ENCODE measurements at places on chromosomes 1 and 21.

DNA sequence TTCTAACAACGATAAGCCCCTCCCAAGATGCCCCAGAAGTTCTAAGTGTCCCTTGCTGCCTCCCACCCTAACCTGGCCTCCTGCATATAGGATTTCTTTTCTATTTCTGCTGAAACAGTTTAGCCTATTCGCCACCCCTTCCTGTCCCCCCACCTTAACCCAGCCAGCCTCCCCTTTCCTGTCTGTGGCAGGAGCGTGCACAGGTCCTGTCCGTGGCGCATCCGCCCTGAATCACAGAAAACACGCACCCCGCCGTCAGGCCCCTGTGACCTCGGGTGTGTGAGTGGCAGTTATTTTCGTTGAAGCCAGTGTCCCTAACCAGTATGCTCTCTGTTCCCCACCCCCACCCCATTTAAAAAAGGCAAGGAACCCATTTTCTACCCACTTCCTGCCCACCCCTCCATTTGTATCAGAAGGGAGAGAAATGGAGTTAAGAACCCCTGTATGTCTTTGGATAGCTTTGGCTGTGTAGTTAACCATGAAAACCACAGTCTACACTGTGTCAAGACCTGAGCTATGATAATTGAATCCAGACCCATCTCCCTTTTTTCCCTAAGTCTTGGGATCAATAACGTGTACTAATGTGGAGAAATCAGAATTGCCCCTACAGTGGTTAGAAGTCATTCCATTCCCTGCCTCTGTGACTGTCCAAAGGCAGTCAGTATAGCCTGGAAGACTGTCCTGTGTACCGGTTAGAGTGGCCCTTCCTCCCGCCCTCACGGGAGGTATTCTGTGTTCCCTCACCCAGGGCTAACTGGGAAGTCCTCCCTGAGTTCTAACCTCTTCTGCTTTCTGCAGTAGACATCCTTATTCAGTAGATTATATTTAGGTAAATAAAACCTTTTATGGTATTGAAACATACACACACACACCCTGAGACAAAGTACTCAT is 1.8 kb downstream of the PLEKHO1 start:
- peak; percentile 70 for DNase-seq

- no peak for DNase-seq
These were observed 8.5 kb downstream of the AKT3 start for GRCh38 chr1:243841507-243841906.

DNA sequence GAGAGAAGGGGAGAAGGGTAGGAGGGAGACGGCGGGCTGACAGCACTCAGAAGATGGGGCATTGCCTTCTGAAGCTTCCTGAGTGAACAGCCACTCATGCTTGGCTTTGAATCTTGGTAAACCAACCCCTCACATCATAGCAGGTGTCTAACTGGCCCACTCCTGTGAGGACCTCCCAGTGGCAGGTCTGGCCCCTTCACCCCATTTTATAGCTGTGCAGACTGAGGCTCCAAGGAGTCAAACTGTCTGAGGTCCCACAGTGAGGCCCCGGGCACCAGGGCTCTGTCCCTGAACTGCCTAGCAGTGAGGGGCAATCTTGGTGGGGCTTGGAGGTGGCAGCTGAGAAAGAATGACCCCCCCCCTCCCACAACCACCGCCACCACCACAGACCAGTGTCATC is 41.0 kb downstream of the SDC3 start:
- no peak for DNase-seq

- peak; percentile 68 for DNase-seq
These were observed at the start of gene XKR8 for GRCh38 chr1:27959792-27960603. XKR8 (plus strand) TSS chr1:27959973; CDS start chr1:27960070, 97 bp downstream.

GRCh38 chr1:223413216-223413615 is 20.0 kb downstream of the CCDC185 start:
- DNase-seq = no peak

DNA sequence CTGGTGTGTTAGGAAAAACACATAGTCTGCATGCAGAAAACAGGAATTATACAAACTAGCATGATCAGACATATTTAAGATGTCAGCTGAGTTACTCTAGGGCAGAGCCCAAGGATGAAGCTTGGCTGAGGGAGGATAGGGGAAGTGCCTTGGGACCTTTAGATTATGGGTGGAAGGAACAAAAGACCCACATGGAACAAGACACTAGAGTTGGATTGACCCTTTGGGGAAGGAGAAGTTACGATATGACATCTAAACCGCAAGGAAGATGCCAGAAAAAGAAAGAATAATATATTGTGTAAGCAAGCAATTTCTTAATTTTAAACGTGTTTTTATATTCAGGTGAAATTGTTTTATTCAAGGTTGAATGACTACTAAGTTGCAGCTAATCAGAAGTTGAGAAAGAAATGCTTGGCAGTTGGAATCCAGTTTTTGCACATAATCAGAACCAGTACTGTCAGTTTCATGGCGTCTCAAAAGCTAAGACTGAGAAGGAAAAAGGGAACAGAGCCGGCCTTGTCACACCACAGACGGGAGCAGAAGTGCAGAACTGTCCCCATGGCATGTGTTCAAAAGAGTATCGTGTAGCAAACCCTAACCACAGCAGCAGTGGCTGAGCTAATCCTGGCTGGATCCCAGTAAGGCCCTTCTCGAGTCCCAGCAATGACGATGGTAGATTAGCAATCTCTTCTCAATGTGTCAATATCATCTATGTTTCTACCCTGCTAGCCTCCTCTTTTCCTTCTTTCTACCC is 31.2 kb upstream of the IFNAR2 start:
- peak; percentile 90 for DNase-seq

DNA sequence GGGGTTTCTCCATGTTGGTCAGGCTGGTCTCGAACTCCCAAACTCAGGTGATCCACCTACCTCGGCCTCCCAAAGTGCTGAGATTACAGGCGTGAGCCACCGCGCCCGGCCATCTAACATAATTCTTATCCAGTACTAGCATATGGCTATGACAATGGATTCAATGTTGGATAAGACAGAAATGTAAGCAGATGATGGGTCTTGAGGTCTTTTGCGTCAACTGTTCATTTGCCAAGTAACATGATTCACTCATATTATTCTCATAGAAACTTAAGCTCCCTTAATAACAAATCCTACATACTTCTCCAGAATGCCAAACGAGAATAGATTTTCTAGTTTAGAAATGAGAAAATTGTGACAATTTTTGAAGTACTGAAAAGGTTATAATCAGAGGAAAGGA is 170.3 kb downstream of the RGS7 start:
- no peak for DNase-seq

DNA sequence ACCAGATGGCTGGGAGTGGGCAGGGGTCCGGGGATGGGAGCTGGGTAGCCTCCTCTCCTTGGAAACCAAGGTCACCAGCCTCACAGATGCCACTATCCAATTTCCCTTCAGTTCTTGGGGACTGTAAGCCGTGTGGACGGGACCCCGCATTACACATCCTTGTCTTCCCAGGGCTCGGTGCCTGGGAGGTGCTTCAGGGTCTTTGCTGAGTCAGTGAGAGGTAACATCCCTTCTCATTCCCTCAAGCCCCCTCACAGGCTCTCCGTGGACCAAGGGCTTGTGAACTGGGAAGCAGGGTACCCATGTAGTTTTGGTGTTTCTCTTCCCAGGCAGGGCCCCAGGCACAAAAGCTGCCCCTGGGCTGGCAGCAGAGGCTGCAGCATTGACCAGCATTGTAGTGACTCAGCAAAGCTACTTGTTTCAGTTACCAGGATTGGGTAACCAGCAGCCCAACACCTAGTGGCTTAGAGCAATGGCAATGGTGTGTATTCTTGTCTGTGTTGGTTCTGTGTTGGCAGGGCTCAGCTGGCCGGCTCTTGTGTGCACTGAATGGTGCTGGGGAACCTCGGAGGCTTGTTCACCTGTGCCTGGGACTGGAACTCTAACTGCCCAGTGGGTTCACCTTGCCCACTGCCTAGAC is 24.6 kb upstream of the PCBP3 start:
- no peak for DNase-seq

GRCh38 chr1:25959611-25960010 is 38.3 kb downstream of the PAFAH2 start:
- no peak for DNase-seq

DNA sequence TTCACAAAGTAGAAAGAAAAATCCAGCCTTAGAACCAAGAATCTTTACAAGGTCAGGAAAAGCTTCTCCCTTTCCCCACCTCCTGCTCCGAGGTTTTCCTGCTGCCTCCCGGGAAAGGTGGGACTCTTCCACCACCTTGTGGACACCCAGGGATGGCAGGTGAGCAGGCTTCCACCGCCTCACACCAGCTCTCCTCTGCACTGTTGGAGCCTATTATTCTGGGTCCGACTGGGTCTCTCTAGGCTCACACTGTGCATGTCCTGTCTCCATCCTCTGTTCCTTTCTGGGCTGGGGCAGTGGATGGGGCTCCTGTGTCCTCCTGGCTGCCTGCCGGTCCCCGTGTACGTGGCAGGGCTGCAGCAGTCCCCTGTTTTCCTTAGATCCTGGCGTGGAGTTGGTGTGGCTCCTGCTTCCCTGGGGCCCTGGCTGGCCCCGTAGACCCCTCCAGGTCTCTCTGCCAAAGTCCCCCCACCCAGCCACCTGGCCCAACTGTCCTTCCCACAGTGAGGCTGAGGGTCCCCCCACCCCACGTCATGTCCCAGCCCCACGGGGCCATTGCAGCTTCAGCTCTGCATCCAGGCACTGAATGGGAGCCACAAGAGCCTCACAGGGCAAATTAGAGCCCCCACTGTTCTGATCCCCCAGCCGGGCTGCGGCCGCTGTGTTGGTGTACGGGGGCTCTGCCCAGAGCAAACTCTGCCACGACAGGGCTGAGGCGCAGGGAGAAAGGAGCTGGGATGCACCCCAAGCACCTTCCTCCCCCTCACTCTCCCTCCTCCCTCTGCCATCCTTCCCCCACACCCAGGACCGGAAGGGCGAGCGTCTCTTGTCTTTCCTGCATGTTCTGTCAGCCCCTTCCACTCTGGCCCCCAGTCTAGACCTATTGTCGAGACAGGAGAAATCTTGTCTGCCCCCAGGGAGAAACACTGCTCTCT is 3.3 kb upstream of the SLC45A1 start:
- peak; percentile 18 for DNase-seq

DNA sequence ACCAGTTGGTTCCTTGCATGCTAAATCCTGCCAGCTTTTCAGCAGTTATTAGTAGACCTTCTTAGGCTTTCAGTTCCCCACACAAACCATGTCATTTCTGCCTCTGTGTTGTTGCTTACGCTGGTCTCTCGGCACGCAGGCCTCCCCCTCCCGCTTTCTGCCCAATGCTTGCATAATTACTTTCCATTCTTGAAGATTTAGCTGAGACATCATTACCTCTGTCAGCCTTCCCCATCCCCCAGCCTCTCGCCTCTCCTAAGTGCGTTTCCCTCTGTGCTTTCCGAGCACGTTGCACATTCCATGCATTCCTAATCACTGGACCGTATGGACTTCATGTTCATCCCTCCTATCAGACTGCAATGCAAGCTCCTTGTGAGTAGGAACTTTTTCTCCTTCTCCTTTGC is 26.8 kb downstream of the TSHB start:
- DNase-seq = no peak

DNA sequence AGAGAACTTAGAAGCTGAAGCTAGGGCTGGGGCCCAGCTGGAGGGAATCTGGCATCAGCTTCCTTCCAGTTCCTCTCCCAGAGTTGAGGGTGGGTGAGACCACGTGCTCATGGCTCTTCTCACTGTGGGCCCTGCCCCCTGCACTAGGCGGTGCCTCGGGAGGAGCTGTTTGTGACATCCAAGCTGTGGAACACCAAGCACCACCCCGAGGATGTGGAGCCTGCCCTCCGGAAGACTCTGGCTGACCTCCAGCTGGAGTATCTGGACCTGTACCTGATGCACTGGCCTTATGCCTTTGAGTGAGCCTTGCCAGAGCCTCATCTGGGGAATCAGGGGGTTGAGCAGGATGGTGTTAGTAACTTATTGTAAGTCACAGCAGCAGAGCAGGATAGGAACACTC is 16.1 kb downstream of the AKR1A1 start:
- DNase-seq = peak; percentile 55

DNA sequence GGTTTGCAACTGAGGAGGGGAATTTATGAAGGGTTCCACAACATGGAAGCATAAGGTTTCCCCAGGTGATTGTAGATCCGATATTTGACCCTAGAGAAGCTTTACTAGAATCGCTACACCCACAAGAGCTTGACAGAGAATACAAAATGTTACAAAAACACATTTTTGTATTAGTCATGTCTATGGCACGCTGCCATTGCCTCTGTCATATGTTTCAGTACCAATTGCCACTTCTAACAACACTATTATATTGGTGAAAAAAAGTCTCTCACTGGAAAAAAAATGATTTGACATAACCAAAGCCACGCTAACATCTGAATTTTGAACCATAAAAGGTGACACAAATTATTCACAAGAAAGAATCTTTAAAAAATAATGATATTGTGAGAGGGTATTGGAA is 214.5 kb downstream of the KCNT2 start:
- no peak for DNase-seq
